Esophagus squamous epithelium (tissue), 5 donors: ENCODE measurements at places on chromosomes 11 and 22.

GRCh38 chr22:20639343-20639742, 131.9 kb downstream of the MED15 start:
- no peak for DNase-seq

- DNase-seq: no peak
Measured at GRCh38 chr11:61791737-61792309, 576 bp downstream of the TMEM258 start.

GRCh38 chr11:111792955-111793500, 26.8 kb upstream of the PPP2R1B start:
- no peak for DNase-seq

GRCh38 chr11:65290448-65291165, 24.1 kb upstream of the CDC42EP2 start:
- DNase-seq: no peak

DNA sequence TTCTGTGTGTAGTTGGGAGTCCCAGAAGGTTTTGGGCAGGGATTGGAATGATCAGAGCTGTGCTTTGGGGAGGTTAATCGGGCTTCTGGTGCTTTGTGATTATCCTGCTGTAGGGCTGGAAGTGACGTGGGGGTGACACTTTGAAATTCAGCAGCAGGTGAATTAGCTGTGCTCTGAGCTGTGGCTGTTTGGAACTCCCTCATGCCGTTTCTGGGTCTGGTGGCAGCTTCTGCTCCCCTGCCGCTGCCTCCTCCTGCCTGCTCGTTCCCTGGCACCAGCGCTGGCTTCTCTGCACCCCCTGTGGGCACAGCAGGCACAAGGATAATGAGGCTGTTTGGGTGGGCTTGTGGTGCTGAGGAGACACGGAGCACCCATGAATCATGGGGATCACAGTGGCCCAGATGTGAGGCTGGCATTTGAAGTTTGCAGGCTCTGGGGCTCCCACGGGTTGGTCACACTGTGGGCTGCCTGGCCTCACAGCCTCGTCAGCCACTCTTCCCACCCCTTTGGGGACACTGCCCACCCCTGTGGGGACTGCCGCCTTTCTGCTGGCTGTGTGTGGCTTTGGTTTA, 49.7 kb downstream of the TBC1D22A start:
- no peak for DNase-seq

- no peak for DNase-seq
Measured at GRCh38 chr11:74696500-74696899, 34.7 kb downstream of the CHRDL2 start.

DNA sequence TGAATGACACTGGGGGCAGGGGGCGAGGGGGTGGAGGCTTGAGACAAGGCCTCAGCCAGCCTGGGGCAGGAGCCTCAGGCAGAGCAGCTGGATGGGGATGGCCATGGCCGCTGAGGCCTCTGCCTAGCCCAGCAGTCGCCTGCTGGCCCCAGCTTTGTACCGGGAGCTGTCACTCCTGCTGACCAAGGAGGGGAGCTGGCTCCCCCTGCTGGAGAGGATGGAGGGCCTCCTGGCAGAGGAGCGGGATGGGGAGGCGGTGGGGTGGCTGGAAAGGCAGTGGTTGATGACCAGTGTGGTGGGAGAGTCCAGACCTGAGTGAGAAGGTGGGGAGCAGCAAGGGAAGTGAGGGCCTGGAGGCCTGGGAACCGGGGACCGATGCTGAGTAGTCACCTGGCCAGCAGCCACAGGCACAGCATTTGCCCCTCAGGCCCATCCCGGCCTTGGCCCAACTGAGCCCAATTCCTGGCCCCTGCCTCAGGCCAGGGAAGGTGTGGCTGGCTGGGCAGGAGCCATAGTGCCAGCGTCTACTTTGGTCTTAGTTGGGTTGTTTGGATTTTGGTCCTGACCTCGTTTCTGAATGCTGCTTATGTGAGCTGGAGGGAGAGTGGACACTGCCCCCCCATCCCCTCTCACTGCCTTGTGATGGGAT, 6.0 kb upstream of the SUSD2 start:
- no peak for DNase-seq

DNA sequence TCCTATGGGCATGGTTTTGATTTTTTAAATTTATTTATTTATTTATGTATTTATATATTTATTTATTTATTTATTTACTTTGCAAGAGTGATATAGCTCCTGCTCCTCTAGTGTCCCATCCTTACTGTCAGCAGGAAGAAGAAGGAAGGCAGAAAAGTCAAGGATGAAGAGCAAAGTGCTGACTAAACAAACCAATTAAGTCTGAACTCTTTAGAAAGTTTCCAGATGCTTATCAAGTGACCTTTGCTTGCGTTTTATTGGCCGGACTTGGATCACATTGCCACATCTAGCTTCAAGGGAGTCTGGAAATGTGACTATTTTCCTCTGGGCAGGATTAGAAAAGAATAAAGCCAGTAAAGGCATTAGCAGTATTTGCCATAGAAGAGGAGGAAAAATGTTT, 8.7 kb upstream of the OR4B1 start:
- DNase-seq: no peak

GRCh38 chr11:10663990-10664389, 29.6 kb downstream of the IRAG1 start:
- no peak for DNase-seq

GRCh38 chr11:69001243-69002081, 11.6 kb downstream of the MRGPRF start:
- DNase-seq: no peak

DNA sequence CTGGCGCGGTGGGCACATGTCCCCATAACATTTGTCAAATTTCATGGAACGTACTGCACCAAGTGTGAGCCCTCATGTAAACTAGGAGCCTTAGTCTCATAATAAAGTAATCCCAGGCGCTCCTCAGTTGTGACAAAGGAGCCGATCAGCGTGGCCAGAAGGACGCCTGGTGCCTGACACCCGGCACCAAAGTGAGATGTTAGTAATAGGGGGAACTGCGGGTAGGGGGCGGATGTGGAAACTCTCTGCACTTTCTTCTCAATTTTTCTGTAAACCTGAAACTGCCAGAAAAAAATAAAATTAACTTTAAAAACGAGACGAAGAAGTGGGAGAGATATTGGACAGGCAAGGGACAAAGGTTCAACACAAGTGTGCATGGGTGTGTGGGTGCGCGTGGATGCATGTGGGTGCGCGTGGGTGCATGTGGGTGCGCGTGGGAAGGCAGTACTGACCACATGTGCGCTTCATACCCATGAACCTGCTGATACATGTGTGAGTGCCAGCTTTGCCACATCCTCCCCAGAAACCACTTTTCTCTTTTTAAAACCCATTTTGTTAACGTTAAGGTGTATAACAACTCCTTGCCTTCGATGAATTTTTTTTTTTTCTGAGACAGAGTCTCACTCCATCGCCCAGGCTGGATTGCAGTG, 55.4 kb upstream of the LINC01488 start:
- no peak for DNase-seq

GRCh38 chr11:67539550-67539949, 16.3 kb upstream of the CABP2 start:
- DNase-seq: no peak

DNA sequence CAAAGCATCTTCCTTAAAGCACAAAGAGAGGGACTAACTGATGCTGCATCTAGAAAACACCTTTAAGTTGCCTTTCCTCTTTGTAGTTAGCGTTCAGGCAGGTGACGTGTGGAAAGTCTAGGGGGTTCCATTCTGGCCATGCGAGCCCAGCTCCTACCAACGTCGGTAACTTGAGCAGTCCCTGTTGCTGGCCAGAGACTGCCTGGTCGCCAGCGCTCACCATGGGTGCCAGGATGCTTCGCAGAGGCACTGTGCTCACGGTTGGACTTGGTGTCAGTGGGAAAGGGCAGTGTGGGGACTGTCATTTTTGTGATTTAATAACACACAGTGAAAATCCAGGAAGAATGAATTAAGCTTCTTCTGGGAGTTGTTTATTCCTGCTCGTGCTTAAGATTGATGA, 40.6 kb downstream of the PPP2R1B start:
- no peak for DNase-seq

DNA sequence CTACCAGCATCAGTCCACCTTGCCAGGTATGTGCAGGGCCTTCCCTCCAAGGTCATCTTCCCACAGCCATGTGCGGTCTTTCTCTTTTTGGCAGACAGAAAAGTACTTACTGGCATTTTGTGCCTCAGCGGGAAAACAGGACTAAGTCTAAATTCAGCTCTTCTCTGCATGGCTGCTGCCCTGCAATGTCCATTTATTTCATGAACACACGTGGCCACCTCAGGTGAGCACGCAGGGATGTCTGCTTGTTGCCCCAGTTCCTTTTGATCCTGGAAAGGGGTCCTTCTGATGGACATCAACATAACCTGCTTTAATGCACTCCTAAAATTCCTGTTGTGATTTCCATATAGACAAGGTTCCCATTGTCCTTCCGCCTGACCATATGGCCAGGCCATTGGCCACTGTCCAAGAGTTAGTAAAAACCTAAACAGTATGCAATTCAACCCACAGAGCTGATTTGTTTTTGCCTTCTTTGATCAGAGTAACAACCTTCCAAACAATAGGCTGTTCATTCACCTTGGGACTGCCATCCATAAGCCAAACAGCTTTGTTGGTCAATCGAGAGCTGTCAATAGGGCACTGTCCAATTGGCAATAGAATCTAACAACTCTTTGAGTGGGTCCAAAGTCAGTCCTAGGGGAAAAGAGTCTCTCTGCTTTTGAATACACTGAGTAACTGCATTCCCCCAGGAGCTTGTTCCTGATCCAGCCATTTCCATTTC, 5.9 kb downstream of the TREH start:
- no peak for DNase-seq

DNA sequence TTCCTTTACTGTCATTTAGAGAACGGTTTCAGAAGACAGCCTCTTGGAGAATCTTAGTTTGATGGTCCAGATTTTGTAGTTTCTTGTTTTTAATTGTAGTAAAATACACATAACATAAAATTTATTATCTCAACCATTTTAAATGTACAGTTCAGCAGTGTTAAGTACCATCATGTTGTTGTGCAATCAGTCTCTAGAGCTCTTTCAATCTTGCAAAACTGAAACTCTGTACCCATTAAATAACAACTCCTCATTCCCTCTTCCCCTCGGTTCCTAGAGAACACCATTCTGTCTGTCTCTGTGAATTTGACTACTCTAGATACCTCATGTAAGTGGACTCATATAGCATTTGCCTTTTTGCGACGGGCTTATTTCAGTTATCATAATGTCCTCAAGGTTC, 69.8 kb downstream of the GRIK4 start:
- no peak for DNase-seq

- DNase-seq: no peak
Measured at GRCh38 chr11:9263840-9264315, 1.3 kb downstream of the DENND5A start.

DNA sequence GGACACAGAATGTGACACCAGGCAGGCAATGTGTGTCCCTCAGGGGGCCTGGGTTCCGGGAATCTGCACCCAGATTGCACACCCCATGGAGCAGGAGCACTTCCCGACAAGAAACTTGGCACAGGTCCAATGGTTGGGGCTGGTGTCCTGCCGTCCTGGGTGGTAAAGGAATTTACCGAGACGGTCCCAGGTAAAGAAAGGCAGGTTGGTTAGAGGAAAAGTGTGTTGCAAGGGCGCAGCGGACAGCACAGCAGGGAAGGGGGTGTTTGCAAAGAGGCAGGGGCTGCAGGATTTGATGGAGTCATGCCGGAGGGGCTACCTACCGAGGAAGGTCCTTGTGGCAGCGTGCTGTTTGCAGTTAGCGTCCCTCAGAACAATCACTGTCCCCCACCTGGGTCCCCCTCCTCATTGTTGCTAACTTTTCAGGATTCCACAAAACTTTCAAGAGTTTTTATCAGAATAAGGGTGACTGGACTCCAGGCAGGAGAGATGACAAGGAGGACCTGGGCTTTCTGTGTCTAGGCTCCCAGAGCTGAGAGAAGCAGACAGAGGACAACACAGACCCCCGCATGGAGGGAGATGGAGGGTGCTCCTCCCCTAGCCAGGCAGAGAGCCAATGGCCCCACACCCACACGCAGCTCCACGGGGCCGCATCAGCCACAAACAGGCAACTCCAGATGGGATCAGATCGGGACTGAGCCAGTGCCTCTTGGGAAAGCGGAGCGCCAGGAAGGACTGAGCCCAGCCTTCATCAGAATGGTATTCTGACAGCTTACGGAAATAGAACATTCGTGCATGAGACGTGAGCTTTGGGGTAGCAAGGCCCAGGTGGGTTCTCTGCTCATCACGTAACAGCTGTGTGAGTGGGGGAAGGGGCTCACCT, 1423.9 kb downstream of the BRD1 start:
- no peak for DNase-seq

DNA sequence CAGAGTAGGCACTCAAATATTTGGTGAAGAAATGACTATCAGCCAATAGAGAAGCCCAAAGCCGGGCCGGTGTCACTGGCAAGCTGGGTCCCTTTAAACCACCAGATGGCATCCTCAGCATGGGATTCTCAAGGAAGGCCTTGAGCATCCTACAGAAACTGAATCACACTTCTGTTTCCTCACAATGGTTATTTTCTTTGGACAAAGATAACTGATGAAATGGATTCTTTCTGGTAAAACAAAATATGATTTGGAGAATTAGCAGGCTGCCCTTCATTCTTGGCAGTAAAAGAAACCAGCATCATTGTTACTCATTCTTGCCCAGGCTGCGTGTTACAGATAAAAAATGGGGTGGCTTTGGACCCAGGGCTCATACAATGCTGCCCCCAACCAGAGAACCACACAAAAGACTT, 30.3 kb upstream of the ASPHD2 start:
- no peak for DNase-seq

GRCh38 chr11:133579165-133580031, 47.1 kb upstream of the OPCML start:
- no peak for DNase-seq

- no peak for DNase-seq
Measured at GRCh38 chr22:47270463-47271135, 508.1 kb downstream of the TBC1D22A start.

GRCh38 chr11:43359422-43359818, 700 bp downstream of the TTC17 start:
- DNase-seq: no peak

GRCh38 chr22:27224485-27225374, 567.3 kb downstream of the MIAT start:
- DNase-seq: no peak

DNA sequence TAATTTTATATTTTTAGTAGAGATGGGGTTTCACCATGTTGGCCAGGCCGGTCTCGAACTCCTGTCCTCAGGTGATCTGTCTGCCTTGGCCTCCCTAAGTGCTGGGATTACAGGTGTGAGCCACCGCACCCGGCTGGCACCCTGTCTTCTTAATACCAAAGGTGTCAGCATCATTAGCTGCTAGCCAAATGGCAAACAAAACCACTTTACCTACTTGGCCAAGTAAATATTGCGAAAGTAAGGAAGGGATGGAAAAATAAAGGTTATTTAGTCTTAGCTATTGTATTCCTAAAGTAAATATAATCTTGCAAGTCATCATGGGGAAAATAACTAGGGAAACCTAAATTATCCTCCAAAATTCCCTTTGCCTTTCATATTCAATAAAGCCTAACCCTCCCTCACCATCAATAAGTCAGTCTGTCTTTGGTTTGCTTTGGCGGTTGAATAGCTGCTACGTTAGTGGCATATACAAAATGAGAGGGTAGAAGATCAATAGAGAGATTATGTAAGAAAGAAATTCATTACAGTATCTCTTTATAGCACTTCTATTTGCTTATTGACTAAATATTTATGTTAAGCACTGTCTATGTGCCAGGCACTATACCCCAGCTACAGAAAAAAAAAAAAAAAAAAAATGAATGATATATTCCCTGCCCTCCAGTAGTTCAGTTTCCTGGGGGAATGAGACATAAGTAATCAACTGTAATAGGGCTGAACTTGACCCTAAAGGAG, 40.2 kb upstream of the CFAP300 start:
- no peak for DNase-seq

GRCh38 chr11:41256041-41256440, 203.4 kb downstream of the LRRC4C start:
- DNase-seq: no peak
